ENCODE measurements at places on chromosomes 16 and 17.

DNA sequence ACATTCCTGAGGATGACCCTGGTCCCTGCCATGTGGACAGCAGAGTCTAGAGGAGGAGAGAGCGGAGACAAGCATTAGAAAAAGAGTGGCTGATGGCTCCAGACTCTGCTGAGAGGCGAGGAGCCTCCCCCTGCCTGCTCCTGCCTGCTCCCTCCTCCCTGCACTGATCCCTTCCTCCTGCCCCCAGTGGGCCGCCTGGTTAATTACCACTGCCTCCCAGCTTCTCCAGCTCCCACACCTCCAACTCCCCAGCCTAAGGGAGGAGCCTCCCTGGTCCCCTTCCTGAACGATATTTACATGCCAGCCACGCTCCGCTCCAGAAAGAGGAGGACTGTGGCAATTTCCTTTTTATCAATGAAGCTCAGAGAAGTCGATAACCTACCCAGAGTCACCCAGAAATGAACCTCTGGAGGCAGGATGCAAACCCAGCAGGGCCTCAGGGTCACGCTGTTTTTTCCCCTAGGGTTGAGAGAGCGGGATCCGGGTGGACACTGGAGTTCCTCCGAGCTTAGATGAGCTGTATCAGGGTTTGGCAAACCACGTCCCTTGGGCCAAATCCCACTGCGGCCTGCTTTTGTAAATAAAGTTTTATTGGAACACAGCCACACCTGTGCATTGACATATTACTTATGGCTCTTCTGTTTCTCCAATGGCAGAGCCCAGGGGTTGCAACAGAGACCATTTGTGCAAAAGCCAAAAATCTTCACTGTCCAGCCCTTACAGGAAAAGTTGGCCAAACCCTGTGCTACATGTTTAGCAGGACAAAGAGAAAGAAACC, 27.1 kb upstream of the JPH3 start:
- no peak for DNase-seq

GRCh38 chr17:81171941-81172340, 5.9 kb upstream of the AATK start:
- no peak for DNase-seq

GRCh38 chr16:77589071-77589765, 133.1 kb upstream of the NUDT7 start:
- no peak for DNase-seq

- no peak for DNase-seq
Observed at GRCh38 chr17:31320791-31321190, 631 bp downstream of the EVI2A start.

GRCh38 chr17:57956291-57957119, 1.3 kb upstream of the CUEDC1 start:
- peak; percentile 17 for DNase-seq

DNA sequence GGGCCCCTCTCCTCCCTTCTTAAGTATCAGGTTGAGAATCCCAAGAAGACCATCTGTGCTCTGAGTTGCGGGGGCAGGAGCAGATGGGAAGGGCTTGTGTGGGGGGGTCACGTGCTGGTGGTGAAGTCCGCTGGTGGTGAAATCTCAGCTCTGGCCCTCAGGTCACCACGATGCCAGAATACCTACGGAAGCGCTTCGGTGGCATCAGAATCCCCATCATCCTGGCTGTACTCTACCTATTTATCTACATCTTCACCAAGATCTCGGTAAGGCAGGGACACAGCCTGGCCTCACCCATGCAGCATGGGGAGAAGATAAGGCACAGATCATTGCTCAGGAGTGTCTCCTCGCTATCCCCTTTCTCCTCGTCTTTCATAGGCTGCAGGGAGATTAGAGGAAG, 29.7 kb downstream of the SLC5A11 start:
- DNase-seq, result no peak

GRCh38 chr16:27289669-27290068, 21.1 kb upstream of the NSMCE1 start:
- DNase-seq, result no peak

DNA sequence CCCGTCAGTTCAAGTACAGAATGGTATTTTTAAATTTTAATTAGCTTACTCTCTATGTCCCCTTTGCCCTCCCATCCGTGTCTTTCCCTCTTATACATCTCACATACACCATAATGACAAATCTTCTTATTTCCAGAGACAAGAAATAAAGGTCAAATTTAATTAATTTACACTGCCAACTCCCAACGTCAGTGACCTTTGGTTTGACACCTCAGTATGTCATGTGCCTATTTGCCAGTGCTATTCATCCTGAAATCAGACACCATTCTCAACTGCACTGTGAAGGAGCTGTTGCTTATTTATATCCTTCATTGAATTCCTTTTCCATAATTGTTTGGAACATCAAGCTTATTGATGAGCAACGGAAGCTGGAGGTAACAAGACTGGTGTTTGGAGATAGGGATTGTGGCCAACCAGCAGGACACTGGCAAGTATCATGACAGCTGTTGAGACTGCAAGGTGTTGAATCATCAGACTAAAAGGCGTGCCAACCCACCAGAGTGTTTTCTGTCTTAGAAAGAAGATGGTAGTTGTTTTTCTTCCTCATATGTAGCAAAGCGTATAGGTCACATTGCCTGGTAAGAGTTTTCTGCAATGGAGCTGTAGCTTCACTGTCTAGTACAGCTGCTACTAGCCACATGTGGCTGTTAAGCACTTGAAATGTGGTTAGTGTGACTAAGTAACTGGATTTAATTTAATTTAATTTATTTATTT, 12.5 kb downstream of the CALCOCO2 start:
- no peak for DNase-seq

All from effector memory CD4-positive, alpha-beta T cell (primary cell).